ENCODE measurements at places on chromosomes 11 and 22.

- no peak for DNase-seq
Measured at GRCh38 chr11:114280696-114281095, 15.5 kb upstream of the NNMT start.

DNA sequence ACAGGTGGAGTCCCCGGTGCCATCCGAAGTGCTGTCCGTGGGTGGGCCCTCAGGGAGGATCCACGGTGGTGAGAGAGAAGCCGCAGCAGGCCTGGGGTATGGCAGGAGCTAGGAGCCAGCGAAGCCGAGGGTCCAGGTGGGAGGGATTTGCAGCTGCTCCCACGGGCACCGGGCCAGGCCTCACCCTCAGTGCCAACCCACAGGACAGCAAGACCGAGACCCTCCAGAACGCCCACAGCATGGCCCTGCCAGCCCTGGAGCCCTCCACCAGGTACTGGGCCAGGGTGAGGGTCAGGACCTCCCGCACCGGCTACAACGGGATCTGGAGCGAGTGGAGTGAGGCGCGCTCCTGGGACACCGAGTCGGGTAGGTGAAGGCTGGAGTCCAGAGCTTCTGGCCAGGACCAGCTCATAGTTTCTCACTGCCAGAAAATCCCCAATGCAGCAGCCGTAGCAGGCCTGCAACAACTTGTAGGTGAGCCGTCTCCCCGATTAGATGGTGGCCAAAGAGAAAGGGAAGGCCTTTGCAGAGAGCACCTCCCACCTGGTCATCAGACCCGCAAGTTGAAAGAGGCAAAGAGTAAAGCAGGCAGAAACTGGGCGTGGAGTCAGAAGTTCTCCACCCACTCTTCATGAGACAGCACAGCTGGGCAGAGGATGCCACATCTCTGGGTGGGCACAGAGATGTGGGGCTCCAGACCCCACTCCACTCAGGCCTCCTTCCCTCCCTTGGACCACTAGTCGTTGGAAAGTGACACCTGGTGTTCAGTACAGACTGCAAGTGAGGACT lies 20.4 kb downstream of the CSF2RB start:
- no peak for DNase-seq

- DNase-seq: no peak
Measured at GRCh38 chr11:13348305-13348704, 70.7 kb downstream of the BMAL1 start.

GRCh38 chr11:722346-722811 lies 16.3 kb downstream of the EPS8L2 start:
- DNase-seq: no peak

GRCh38 chr11:1920909-1921573 lies 1.5 kb downstream of the TNNT3 start:
- DNase-seq: no peak

- no peak for DNase-seq
Measured at GRCh38 chr11:58494101-58494500, 13.8 kb downstream of the OR5B21 start.

DNA sequence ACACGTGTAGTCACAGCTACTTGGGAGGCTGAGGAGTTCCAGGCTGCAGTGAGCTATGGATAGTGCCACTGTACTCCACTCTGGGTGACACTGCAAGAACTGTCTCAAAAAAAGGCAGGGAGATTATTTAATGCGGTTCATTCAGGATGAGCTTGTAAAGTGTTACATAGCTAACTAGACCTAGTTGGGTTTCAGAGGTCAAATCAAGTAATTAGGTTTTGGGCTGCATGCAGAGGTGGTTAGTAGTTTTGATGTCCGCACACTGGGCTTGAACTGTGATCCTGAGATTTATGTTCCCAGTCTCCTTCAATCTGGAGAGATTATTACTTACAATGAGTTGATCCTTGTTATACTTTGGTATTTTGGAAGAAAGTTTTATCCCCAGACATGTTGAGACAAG lies 2.1 kb upstream of the RBM4 start:
- DNase-seq: no peak

DNA sequence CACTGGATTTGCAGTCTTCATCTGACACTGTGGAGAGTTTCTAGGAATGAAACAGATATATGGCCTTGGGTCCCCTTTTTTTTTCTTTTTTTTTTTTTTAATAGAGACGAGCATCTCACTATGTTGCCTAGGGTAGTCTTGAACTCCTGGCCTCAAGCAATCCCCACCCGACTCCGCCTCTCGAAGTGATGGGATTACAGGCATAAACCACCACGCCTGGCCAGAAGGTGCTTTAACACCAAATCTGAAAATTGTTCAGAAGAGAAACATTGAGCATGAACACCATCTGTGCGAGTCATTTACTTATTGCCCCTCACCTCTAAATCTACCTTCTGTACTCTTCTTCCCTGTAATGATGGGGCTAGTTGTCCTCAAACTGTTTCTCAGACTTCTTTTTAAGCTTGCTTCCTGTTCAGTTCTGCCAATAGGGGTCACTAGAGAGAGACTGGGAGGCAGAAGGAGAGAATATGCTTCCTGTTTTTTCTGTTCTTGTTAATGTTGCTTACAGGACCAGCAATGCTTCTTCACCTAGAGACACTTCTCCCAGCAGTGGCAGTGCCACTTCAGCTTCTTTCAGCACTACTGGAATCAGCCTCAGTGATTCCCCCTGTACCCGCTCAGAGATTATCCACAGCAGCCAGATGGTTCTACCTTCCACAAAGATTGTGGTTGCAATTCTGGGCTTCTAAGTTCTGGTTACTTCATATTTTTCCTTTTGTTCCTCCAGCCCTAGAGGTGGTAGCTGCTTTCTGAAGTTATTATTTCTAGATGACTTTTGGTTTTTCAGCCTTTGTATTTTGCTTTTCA lies 20.8 kb upstream of the ZBED5 start:
- no peak for DNase-seq

- DNase-seq: no peak
Measured at GRCh38 chr22:45905924-45906865, 70.8 kb downstream of the WNT7B start.
